ENCODE measurements at places on chromosomes 13 and 19.

GRCh38 chr13:26678796-26679195 lies 81.8 kb downstream of the GPR12 start:
- DNase-seq, result no peak

- DNase-seq, result no peak
Observed at GRCh38 chr13:23443878-23444277, 10.4 kb upstream of the SACS start.

DNA sequence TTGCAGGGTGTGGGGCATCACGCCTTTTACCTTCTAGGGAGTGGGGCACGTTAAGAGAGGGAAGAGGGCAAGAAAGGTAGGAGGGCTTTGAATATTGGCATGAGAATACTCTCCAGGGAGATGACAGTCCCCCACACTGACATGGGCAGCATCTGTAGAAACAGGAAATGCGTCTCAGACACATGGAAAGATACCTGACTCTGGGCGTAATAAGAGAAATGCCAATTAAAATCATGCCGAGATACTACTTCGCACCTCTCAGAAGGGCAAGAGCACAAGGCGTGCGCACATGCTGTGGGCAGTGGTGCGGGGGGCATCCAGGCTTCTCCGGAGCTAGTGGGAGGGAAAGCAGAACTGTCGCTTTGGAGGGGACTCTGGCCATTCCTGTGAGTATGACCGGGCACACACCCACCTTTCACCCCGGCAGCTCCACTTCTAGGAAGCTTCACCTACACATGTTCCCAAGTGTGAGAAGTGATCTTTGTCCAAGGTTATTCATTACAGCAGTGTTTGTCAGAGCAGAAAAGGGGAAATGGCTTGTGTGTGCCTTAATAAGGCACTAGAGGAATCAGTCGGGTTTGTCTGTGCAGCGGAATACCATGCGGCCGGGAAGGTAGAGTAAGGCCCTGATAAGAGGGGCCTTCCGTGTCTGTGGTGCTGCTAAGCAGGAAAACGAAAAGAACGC lies 99.5 kb downstream of the SIPA1L3 start:
- DNase-seq, result peak; percentile 65

GRCh38 chr13:28271056-28271840 lies 132.9 kb downstream of the PAN3 start:
- DNase-seq, result no peak

DNA sequence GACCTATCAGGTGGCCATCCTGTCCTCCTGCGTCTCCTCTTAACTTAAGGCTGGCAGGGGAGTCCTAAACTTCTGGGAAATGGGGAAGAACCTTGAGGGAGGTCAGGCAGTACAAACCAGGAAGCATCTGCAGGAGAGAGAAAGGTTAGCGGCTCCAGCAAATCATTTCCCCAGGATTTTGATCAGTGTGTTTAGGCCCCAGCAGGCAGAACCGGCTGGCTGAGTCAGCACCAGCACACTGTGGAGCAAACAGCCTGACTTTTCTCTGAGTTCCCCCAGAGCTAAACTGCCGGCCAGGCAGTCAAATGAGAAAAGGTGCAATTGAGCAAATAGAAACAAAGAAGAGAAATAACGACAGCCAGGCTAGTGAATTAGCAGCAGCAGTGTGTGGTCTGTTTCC lies 46.7 kb upstream of the MEDAG start:
- DNase-seq, result no peak

DNA sequence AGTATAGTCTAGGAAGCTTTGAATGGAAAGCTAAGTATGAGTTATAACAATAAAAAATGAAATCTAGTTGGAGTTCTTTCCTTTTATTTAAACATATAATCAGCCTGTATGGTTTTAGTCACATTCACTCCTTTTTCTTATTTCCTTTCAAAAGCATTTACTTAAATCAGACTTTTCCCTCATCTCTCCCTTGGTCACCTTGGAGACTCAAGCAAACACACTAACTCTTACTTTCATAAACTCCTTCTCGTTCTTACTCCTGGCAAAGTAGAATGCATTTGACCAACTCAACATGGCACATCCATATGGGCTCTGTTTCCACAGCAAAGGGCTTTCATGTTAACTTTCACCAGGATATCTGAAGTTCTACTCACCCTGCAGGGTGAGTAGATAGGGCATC lies 400.0 kb downstream of the LMO7 start:
- no peak for DNase-seq

GRCh38 chr13:33180122-33180804 lies 105.3 kb downstream of the STARD13 start:
- no peak for DNase-seq

- peak; percentile 30 for DNase-seq
Observed at GRCh38 chr13:111344471-111345191, 24.2 kb downstream of the TEX29 start.

DNA sequence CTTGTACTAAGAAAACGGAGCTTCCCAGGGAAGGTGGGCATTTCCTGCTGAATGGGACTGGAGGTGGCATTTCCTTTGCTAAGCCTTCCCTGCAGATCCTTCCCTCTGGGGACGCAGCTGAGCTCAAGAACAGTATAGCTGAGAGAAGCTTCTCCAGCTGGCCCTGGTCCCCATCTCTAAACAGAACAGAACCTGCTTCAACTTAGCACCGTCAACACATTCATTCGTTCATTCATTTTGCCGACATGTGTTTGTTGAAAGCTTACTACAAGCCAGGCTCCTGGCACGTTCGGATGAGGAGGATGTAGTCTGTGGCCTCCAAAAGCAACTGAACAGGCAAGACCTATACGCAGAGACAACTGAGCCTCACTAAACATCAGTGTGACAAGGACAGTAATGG lies 36.6 kb upstream of the PEPD start:
- no peak for DNase-seq

DNA sequence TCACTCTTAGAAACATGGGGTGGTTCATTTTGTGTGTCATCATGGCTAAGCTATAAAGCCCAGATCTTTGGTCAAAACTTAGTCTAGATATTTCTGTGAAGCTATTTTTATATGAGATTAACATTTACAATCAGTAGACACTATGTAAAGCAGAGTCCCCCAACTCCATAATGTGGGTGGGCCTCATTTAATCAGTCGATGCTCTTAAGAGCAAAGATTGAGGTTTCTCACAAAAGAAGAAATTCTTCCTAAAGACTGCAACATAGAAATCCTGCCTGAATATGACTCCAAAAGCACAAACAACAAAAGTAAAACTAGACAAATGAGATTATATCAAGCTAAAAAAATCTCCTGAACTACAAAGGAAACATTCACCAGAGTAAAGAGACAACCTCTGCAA lies 642.2 kb downstream of the DIAPH3 start:
- no peak for DNase-seq

DNA sequence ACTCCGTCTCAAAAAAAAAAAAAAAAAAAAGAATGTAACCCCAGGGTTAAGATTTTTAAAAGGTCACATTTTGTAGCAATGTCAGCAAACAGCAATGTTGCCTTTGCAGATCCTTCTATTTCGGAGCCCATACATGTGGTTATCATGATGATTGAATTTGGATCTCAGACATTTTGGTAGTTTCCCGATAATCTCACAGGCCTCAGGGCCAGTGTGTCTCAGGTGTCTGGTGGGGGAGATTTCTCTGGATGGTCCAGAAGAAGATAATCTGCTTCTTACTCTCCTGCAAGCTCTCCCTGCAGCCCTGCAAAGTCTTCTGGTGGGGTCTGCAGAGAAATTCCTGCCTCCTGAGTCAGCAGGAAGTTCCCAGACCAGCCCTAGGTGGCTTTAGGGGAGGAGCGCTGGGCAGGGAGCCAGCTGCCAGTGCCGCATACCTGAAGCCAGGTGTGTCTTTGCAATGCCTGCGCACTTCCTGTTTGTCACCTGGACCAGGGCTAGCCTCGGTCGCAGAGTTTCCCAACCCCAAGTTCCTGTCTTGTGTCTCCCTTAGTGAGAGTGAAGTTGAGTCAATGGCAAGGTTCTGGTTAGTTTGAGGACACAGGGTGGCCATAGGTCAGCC lies 1.4 kb downstream of the SH2D3A start:
- DNase-seq, result no peak

GRCh38 chr13:19632915-19633478 lies 462 bp upstream of the MPHOSPH8 start:
- no peak for DNase-seq

DNA sequence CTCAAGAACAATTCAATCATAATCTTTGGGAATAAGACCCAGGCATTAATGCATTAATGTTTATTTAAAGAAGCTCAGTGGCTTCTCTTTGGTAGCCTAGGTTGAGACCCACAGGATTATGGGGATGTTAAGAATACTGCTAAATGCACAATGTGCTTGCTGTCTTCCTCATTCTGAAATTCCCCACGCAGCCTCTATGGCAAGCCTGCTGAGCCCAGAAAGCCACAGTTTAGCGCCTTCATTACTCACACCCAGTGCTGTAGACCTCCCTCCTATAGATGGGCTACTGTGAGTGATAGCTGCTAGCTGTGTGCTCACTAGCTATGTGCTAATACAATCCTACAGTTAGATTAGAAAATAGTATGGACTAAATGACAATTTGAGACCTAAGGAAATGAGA lies 90.6 kb downstream of the TNFSF13B start:
- peak; percentile 25 for DNase-seq

- DNase-seq, result no peak
Observed at GRCh38 chr13:96988441-96988840, 5.8 kb downstream of the OXGR1 start.

DNA sequence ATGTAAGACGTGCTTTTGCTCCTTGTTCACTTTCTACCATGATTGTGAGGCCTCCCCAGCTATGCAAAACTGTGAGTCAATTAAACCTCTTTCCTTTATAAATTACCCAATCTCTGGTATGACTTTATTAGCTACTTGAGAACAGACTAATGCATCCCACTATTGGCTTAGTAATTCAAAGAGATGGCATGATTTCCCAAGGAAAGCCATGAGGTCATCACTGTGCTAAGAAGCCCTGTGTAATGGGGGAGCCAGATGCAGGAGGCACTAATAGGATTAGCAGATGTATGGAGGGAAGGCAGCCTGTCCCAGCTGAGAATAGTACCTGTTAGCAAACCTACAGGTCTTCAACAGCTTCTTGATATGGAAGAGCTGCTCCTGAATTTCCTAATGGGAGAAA lies 38.1 kb downstream of the RUBCNL start:
- no peak for DNase-seq

DNA sequence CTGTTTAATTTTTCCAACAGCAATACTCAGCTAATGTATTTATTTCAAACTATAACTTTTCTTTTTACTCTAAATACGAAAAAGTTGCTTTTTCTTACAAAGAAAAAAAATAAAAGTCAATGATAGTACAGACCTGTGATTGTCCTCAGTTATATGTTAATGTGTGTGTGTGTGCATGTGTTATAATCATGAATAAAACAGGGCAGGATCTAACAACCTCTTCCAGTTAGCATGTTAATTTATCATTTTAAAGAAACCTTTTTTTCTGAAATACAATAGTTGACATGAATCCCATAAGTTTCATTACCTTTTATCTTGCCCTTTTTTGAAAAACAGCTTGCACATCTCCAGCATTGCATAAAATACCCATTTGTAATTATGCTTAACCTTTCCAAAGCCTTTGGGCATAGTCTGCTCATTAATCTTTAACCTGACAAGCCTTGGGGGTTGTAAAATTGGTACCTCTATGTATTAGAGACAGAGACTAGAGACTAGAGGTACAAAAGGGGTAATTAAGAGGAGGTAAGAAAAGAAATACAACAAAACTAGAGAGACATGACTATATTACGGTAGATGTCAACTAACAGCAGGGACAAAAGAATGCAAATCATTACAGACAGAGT lies 828.1 kb downstream of the OLFM4 start:
- DNase-seq, result no peak

DNA sequence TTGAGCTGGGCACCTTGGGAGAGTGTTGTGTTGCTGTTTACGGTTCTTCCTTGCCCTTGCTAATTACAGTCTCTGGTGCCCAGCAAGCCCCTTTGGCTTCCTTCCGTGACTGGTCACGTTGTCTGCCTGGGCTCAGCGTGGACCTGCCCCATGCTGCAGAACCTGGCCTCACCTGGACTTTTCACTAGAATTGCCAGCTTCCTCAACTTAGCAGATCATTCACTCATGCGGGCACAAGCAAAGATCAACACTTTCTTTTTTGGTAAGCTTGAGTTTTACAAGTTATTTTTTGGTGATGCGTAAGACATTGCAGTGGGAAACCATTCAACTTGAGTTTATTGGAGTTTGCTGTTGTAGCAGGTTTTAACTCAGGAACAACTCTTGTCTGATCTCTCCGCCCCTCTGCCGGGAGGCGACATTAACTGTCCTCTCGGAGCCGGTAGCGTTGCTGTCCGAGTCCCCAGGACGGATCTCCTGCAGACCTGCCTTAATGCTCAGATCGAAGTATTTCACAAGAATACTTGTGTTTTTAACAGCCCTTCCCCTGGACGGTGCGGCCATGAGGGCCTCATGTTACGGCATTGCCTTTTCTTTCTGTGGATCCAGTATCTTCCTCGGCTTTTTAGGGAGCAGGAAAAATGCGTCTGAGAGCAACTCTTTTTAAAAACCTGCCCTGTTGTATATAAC lies 15.7 kb upstream of the TEX29 start:
- no peak for DNase-seq

GRCh38 chr13:39618561-39618960 lies 15.6 kb upstream of the LHFPL6 start:
- peak; percentile 59 for DNase-seq

GRCh38 chr19:36040495-36040894 lies 7.8 kb upstream of the CLIP3 start:
- DNase-seq, result no peak

GRCh38 chr13:30607908-30608307 lies 9.8 kb upstream of the USPL1 start:
- DNase-seq, result peak; percentile 45

DNA sequence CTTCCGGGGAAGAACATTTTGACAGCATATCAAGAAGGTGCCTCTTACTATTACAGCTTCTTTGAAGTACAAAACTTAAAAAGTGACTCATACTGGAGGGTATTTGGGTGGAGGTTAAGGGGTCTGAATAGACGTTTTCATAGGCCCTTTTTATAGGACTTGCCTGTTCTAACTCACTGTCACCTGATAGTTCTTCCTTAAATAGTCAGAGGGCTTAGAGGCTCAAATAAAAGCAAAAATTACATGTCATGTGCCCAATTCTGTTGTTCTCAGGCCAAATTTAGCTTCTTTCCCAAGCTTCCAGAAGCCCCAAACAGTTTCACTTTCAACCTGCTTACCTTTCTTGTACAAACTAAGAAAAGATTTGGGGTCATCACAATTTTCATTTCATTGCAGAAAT lies 16.1 kb upstream of the SLC46A3 start:
- DNase-seq, result no peak

GRCh38 chr13:109315481-109315880 lies 470.9 kb downstream of the IRS2 start:
- no peak for DNase-seq

All from hematopoietic multipotent progenitor cell treated with erythropoietin and hydrocortisone succinate and interleukin-3 and kit ligand, for 4 days (in vitro differentiated cells).